ENCODE measurements at places on chromosomes 4 and X.

- no peak for DNase-seq
Observed at GRCh38 chr4:8218371-8219031, 19.4 kb downstream of the SH3TC1 start.

- DNase-seq, result no peak
Observed at GRCh38 chrX:48493890-48494364, 14.9 kb upstream of the PORCN start.

- DNase-seq, result peak; percentile 63
Observed at GRCh38 chr4:3047464-3048286, 26.7 kb downstream of the HTT-AS start.

DNA sequence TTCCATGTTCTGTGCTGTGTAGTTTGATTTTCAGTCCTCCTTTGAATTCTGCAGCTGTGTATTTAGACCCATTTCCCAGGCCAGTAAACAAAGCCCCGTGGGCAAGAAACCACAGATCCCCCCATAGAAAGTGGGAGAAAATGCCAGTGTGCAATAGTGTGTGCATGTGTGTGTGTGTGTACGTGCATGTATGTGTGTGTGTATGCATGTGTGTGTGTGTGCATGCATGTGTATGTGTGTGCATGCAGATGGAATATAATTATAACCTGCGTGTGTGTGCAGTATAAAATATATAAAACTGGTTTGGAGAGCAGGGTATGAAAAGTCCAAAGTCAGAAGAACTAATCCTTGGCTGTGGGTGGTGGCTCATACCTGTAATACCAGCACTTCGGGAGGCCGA, 5.2 kb upstream of the CD99 start:
- DNase-seq, result no peak

GRCh38 chrX:24464498-24464835, 619 bp upstream of the PDK3 start:
- no peak for DNase-seq

DNA sequence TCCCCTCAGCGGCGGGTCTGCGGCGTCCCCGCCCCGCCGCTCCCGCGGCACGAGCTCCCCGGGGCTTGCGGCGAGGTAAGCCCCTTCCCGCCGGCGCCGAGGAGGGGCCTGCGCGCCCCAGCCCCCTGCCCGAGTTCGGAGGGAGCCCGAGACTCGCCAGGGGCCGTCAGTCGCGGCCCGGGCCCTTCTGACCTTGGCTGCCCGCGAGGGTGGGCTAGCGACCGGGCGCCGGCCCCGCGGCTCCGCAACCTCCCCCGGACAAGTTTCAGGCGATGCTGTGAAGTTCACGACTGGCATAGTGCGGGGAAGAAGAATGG, 554 bp downstream of the CDKL5 start:
- DNase-seq, result no peak

- no peak for DNase-seq
Observed at GRCh38 chrX:32183066-32183465, 1028.3 kb downstream of the DMD start.

All from CD4-positive, alpha-beta T cell treated with Interleukin-6 for 4 hours (primary cell).